Keratinocyte (primary cell): ENCODE measurements at places on chromosomes 13 and 19. TPM values are rescaled to one million over a fixed set of nuclear protein-coding genes. Genes with fewer than 3 reads are reported as not detected.
A peak's percentile ranks its signal among the peaks of the same experiment; 100 is the strongest.

- DNase-seq, result peak; percentile 79
- peak overlapping the region; percentile 60 for H3K27ac ChIP-seq
- no peaks in the 10 kb centered on the region for H3K36me3 ChIP-seq
These were observed 23.9 kb upstream of the ZNF846 start for GRCh38 chr19:9792206-9793070.

- no peak overlapping the region for H3K4me3 ChIP-seq
- H3K27ac ChIP-seq, result no peak overlapping the region
- H3K4me1 ChIP-seq, result no peaks in the 10 kb centered on the region
- no peak for DNase-seq
These were observed 12.2 kb downstream of the ZNF112 start for GRCh38 chr19:44344255-44344654.

DNA sequence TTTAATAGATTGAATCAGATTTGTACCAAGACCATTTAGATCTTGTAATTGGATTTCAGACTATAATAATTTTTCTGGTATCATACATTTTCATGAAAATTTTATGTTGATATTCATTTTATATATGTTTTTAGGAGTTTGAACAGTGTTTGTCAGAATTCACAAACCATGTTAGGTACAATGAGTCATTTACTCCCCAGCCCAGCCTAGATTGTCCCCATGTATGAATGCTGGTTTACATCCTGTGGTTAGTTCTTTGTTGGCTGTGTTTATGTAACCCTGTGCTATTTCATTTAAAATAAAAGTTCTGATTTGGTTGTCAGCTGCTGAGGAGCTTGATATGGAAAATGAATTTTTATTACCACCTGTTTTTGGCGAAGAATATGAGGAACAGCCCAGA, 96.7 kb downstream of the GJA3 start:
- no peaks in the 10 kb centered on the region for H3K4me1 ChIP-seq
- no peak overlapping the region for H3K27ac ChIP-seq
- no peak for DNase-seq
- no peak overlapping the region for H3K4me3 ChIP-seq
- H3K36me3 ChIP-seq, result peaks cover 10% of the 10 kb centered on the region
- H3K27me3 ChIP-seq, result no peaks in the 10 kb centered on the region

DNA sequence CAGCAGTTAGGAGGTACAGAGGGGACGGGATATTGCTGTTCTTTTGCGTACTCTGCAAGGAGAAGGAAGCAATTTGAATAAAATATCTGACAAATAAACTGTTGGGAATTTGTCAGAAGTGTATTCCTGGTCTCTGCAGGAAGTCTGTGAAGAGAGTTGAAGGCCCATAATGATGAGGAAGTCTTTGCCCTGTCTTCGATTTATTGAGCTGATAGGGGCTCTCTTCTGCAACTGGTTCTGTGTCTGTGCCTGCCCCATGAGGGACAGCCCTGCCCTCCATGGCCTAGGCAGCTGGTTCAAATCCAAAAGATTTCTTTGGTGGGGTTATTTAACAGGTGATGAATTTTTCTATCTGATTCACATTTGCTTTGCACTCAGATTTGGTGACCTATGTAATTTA, 339.7 kb upstream of the EDNRB start:
- H3K27me3 ChIP-seq, result no peaks in the 10 kb centered on the region
- H3K27ac ChIP-seq, result no peak overlapping the region
- no peak for DNase-seq
- no peaks in the 10 kb centered on the region for H3K4me1 ChIP-seq

- H3K27me3 ChIP-seq, result no peaks in the 10 kb centered on the region
- H3K27ac ChIP-seq, result no peak overlapping the region
- H3K4me1 ChIP-seq, result no peaks in the 10 kb centered on the region
These were observed 90.9 kb downstream of the GJA3 start for GRCh38 chr13:20069956-20070355.

DNA sequence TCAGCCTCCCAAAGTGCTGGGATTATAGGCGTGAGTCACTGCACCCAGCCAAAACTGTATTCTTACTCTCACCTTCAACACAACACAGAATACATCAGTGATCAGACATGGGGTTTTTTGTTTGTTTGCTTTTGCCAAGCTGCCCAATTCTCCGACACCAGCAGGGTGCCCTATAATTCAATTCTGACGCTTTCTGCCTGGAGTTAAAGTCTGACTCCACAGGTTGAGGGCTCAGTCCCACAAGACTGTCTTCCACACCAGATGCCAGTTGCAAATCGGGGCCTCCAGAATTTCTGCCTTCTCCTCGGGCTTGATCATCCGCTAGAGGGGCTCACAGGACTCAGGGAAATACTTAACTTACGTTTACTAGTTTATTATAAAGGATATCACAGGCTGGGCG, 22.1 kb downstream of the FBN3 start:
- DNase-seq, result no peak
- no peak overlapping the region for H3K4me3 ChIP-seq
- H3K27me3 ChIP-seq, result peaks cover 30% of the 10 kb centered on the region
- H3K36me3 ChIP-seq, result no peaks in the 10 kb centered on the region

GRCh38 chr13:30832845-30833332, 73.2 kb upstream of the MEDAG start:
- peak; percentile 65 for DNase-seq
- H3K27me3 ChIP-seq, result no peaks in the 10 kb centered on the region
- peak overlapping the region; percentile 17 for H3K27ac ChIP-seq
- no peak overlapping the region for H3K4me3 ChIP-seq

DNA sequence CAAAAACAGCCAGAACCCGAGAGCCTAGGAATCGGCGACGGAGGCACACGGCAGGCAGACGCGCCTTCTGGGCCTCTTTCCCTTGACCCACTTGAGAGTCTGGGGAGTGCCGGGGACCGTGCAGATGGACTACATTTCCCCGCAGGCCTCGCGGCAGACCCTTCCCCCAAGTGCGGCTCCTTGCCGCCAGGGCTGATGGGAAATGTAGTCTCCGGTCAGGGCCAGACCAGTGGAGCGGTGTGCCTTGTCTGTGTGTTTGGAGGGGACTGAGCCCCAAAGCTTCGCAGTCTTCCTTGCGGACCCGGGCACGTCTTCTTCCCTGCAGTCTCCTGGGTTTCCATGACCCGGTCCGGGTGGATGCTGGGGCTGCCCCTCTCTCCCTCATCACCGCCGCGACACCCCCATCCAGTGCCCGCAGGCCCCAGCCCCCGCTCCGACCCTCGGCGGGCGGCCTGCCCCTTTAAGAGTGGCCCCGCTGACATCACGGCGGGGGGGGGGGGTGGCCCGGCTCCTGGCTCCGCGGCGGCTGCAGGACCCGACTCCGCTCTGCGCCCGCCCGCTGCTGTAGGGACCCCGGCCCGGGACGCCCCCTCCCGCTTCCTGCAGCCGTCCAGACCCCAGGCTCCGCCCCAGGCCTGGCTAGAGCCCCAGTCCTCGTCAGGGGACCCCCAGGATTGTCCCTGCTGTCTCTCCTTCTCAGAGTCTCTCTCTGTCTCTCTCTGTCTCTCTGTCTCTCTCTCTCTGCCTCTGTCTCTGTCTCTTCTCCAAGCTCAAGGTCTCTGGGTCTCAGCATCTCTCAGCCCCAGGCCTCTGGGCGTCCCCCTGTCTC, 758 bp upstream of the CACNG7 start:
- no peak for DNase-seq
- H3K4me1 ChIP-seq, result no peaks in the 10 kb centered on the region
- peaks cover 42% of the 10 kb centered on the region for H3K27me3 ChIP-seq
- no peak overlapping the region for H3K4me3 ChIP-seq

DNA sequence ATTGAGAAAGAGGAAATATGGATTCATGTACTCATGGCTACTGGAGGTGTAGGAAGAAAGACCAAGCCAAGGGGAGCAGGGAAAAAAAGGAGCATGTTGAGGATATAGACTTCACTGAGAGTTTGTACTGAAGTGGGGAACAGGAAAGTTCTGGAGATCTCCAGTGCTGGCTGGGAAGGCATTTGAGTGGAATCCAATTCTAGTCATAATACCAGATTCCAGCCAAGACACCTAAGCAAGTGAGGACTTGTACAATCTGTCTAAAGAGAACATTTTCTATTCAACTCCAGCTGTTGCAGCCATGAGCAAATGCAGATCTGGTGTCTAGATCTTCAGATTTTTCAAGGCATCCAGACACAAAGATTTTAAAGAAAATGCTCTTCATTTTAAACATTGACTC, 412.5 kb downstream of the OXGR1 start:
- no peak overlapping the region for H3K27ac ChIP-seq
- DNase-seq, result no peak
- no peak overlapping the region for H3K4me3 ChIP-seq
- no peaks in the 10 kb centered on the region for H3K36me3 ChIP-seq

DNA sequence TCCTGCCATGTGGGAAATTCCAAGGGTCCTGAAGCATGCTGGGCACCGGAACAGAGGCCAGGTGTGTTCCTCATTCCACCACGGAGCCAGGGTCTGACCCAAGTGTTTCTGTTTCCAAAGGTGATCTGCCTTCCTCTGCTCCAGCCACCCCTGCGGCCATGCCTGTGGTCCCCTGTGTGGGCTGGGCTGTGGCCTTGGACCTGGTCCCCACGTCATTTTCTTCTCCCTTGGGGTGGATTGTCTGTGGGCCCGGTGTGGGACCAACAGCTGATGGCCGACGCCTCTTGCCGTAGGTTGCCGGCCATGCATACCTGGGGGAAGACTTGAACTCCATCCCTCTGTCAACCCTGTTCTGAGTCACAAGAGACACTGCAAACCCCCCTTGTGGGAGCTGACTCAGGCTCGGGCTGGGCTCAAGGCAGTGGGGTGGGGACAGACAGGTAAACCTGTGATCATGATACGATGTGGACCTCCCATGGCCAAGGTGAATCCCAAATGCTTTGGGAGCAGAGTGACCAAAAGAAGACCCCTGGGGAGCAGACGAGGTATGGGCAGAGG, 35.0 kb downstream of the ATP11A start:
- H3K27me3 ChIP-seq, result no peaks in the 10 kb centered on the region
- no peaks in the 10 kb centered on the region for H3K36me3 ChIP-seq
- H3K27ac ChIP-seq, result no peak overlapping the region
- DNase-seq, result peak; percentile 21
- peaks cover 26% of the 10 kb centered on the region for H3K4me1 ChIP-seq

GRCh38 chr19:35206379-35206778, 22.2 kb downstream of the FAM187B start:
- no peaks in the 10 kb centered on the region for H3K27me3 ChIP-seq
- H3K4me3 ChIP-seq, result no peak overlapping the region
- no peaks in the 10 kb centered on the region for H3K4me1 ChIP-seq
- H3K36me3 ChIP-seq, result no peaks in the 10 kb centered on the region

- H3K4me3 ChIP-seq, result no peak overlapping the region
- H3K27me3 ChIP-seq, result no peaks in the 10 kb centered on the region
- DNase-seq, result no peak
- no peaks in the 10 kb centered on the region for H3K4me1 ChIP-seq
These were observed 10.7 kb downstream of the ZNF460 start for GRCh38 chr19:57290970-57291369.

- no peak overlapping the region for H3K4me3 ChIP-seq
- peak overlapping the region; percentile 90 for H3K27ac ChIP-seq
- H3K4me1 ChIP-seq, result peaks cover 32% of the 10 kb centered on the region
- no peaks in the 10 kb centered on the region for H3K27me3 ChIP-seq
- DNase-seq, result no peak
These were observed 132.1 kb downstream of the RGCC start for GRCh38 chr13:41589434-41589833.

DNA sequence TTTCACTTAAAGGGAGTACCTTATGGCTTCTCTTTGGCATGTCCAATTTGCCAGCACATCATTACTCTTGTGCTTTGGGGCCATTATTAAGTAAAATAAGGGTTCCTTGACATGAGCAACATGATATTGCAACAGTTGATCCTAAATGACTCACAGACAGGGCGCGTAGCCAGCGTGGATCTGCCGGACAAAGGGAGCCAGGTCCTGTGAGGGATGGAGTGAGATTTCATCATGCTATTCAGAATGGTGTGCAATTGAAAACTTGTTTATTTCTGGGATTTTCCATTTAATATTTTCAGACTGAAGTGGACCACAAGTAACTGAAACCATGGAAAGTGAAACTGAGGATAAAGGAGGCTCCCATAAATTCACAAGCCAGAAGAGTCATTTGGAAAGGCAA, 48.6 kb upstream of the WASF3 start:
- no peaks in the 10 kb centered on the region for H3K4me1 ChIP-seq
- H3K27me3 ChIP-seq, result no peaks in the 10 kb centered on the region
- H3K27ac ChIP-seq, result no peak overlapping the region
- H3K36me3 ChIP-seq, result no peaks in the 10 kb centered on the region
- no peak overlapping the region for H3K4me3 ChIP-seq

DNA sequence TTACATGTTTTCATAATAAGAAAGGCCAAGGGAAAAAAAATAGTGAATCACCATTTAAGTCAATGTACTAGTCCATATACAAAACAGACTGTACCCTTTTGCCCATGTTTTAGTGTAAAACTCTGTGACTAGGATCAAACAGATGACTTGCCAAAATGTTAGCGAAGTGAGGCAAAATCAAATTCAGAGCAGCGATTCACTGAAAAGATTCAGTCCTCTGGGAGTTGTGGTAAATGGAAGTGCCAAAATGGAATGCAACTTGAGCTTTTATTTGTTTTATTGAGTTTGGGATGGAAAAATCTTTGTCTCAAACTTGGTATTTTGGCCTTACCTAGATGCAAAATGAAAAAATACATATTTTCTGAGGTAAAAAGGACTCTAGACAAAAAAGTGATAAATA, 9.1 kb downstream of the CDADC1 start:
- DNase-seq, result no peak
- H3K27ac ChIP-seq, result no peak overlapping the region
- no peak overlapping the region for H3K4me3 ChIP-seq
- H3K4me1 ChIP-seq, result no peaks in the 10 kb centered on the region
- H3K36me3 ChIP-seq, result peaks cover 7% of the 10 kb centered on the region

DNA sequence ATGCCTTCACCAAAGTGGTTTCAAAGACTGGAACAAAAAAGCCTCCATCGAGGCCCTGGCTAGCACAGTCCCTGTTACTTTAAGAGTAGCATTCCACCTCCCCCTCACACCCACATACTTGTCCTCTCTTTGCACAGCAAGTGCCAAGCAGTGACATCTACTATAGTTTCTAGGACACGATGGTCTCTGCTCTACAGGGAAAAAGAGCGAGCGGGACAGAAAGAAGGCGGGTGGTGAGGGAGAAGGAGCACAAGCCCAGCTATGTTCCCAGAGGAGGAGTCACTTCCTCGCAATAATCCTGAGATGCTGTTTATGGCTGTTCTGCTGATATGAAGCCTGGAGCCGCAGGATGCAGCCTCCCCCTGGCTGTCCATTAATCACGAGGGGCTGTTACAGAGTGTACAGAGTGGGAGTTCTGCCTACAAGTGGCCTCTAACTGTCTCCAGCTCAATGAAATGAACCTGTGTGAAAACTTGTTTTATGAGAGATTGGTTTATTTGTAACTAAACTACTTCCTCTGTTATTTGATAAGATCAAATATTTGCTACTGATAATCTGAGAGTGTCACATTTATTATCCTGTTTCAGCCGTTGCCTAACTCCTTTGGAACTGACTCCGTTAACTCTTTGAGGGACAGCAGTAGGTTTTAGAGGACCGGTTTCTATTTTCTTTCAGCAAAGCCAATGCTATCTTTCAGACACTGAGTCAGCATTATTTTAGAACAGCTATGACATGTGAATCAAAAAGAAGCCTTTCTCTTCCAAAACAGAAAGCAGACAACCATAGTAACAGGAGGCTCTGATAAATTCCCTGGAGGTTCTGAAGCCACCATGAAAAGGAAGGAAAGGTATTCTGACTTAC, 208.0 kb downstream of the SPRY2 start:
- no peak overlapping the region for H3K4me3 ChIP-seq
- no peaks in the 10 kb centered on the region for H3K36me3 ChIP-seq
- no peak for DNase-seq
- no peaks in the 10 kb centered on the region for H3K4me1 ChIP-seq

The ACER1 gene
- 0.38 to 0.66 TPM (median 0.39 TPM) in 3 replicates for polyA plus RNA-seq

The ADGRE1 gene
- 0.04 TPM in 1 of 3 replicates, not detected in the others for polyA plus RNA-seq

The GSX1 gene
- not detected in 3 replicates for polyA plus RNA-seq

The ZNF586 gene
- polyA plus RNA-seq, result 6.6 to 9.6 TPM (median 7.2 TPM) in 3 replicates
